HS-27A (cell line): ENCODE measurements at places on chromosomes 1 and 21.

DNA sequence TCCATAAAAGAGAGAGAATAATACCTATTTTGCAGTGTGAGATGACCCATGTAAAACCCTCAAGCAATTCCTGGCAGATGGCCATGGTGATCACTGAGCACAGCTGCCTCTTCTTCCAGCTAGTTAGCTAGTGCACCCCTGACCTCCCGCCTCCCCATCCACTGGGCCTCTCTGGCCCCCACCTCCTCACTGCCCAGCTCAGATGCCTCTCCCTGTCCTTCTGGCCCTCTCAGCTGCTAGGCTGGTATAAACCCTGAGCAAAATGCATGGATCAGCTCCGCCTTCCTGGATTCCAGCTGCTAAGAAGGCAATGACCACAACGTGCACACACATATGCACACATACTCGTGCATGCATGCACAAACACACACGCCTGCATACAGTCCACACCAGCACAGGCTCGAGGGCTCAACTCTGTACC is 117.2 kb downstream of the DMRTB1 start:
- no peak for DNase-seq

GRCh38 chr1:199018471-199019135 is 379.8 kb downstream of the PTPRC start:
- DNase-seq = no peak

- DNase-seq = no peak
These were observed 151.9 kb downstream of the PGBD5 start for GRCh38 chr1:230274254-230274653.

- no peak for DNase-seq
These were observed 177.1 kb downstream of the GABPA start for GRCh38 chr21:25911730-25912401.

DNA sequence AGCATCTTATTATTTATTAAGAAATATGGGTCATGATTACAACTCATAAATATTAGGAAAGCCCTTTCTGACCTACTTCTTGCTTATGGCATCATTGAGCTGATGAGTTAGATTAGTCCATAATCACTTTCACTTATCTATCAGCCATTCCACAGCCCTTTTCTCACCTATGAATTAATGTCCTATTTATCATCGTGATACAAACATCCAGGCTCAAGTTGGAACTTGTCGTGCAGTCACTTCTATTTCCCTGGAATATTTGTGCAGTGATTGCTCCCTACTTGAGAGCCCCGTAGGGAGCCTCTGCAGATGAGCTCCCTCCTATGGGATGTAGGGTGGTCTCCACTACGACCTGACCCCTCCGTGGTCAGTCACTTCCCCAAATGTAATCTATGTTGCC is 8.1 kb upstream of the F3 start:
- no peak for DNase-seq

- DNase-seq = no peak
These were observed 10.5 kb upstream of the PRXL2B start for GRCh38 chr1:2575801-2576663.

- DNase-seq = no peak
These were observed 16.4 kb upstream of the TARBP1 start for GRCh38 chr1:234495231-234495990.

- no peak for DNase-seq
These were observed 3.5 kb downstream of the GALNT2 start for GRCh38 chr1:230070321-230071208.

DNA sequence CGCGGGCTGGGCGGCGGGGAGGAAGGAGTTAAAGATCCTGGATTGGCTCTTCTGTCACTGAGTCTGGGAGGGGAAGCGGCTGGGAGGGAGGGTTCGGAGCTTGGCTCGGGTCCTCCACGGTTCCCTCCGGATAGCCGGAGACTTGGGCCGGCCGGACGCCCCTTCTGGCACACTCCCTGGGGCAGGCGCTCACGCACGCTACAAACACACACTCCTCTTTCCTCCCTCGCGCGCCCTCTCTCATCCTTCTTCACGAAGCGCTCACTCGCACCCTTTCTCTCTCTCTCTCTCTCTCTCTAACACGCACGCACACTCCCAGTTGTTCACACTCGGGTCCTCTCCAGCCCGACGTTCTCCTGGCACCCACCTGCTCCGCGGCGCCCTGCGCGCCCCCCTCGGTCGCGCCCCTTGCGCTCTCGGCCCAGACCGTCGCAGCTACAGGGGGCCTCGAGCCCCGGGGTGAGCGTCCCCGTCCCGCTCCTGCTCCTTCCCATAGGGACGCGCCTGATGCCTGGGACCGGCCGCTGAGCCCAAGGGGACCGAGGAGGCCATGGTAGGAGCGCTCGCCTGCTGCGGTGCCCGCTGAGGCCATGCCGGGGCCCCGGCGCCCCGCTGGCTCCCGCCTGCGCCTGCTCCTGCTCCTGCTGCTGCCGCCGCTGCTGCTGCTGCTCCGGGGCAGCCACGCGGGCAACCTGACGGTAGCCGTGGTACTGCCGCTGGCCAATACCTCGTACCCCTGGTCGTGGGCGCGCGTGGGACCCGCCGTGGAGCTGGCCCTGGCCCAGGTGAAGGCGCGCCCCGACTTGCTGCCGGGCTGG is at the start of gene NPR1:
Gene NPR1, plus strand, starts transcription at position 170 of the 818 bp plus-strand sequence. Its CDS starts 421 bp downstream, at position 591.
- DNase-seq = no peak

- DNase-seq = no peak
These were observed 11.9 kb upstream of the MRPL55 start for GRCh38 chr1:228120857-228121489.

GRCh38 chr1:233114159-233114558 is 163.7 kb downstream of the NTPCR start:
- DNase-seq = no peak

- DNase-seq = no peak
These were observed 11.9 kb downstream of the KCNJ10 start for GRCh38 chr1:160058087-160058486.

- peak; percentile 24 for DNase-seq
These were observed 33.3 kb downstream of the RCC2 start for GRCh38 chr1:17405898-17406759.

- DNase-seq = no peak
These were observed 16.7 kb upstream of the PRDM15 start for GRCh38 chr21:41895643-41896493.

DNA sequence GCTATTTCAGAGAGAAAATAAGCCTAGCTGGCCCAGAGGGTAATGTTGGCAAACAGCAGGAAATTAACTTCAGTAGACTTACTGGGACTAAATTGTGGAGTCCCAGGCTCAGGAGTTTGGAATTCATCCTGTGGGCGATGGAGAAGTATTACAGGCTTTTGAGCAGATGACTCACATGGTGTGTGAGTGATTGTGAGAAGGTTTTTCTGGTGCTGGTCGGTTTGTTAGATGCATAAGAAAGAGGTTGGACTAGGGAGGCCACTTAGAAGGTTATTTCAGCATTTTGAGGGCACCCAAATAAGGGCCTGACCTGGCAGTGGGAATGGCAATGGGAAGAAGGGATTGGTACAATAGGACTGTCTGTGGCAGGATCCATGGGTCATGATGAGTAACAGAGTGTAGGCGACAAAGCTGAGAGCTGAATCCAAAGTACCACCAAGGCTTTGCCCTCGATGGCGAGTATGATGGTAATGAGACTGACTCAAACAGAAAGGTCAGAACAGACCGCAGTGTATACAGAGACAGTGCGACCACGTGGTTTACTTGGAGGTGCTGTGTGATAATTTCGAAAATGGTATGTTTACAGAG is 69.2 kb upstream of the KIF26B start:
- peak; percentile 43 for DNase-seq

- peak; percentile 29 for DNase-seq
These were observed 330.9 kb downstream of the CHRM3 start for GRCh38 chr1:239717097-239717917.

DNA sequence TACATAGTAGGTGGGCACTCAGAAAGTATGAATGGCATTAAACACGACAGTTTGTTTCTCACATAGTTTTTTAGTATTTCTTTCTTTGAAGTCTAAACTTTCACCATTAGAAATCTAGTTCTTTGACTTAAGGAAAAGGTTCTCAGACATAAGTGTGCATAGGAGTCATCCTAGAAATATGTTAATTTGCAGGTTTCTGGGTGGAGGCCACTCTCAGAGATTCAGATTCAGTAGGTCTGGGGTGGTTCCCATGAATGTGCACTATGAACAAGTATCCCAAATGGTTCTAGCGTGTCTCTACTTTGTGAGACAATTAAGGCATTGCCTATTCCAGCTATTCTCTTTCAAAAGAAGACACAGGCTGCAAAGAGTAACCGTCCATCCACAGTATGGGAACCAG is 119.3 kb downstream of the NGF start:
- DNase-seq = no peak

- DNase-seq = no peak
These were observed 113.7 kb downstream of the FCRL5 start for GRCh38 chr1:157438613-157439012.

DNA sequence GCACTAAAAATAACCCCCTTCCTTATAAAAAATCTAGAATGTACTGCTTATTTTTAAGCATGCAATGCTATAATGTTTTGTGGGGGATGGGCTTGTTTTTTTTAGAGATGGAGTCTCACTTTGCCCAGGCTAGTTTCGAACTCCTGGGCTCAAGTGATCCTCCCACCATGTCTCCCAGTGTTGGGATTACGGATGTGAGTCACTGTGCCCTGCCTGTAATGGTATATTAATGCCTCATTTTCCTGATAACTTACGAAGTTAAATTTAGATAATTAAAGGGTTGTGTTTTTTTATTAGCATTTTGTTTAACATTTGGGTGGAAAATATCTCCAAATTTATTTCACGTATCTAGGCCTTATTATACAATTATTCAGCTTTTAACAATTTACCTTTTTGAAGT is 6.5 kb downstream of the RNF11 start:
- DNase-seq = no peak

GRCh38 chr21:42374864-42375499 is 8.6 kb upstream of the TFF1 start:
- DNase-seq = no peak

DNA sequence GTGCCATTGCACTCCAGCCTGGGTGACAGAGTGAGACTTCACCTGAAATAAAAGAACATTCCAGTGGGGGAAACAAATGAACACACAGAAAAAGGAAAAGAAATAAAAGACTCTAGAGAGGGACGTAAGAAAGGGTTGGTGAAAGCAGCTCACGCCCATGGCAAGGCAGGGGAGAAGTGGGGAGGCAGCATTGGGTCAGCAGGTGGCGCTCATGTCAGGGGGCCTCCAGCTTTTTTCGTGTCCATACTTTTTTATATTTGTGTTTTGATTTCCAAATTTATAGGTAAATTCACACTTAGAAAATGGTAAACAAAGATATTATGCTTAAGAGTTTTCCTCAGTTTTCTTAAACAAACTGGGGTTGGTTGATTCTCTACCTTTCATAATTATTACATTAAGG is 45.5 kb downstream of the VPS13D start:
- no peak for DNase-seq

DNA sequence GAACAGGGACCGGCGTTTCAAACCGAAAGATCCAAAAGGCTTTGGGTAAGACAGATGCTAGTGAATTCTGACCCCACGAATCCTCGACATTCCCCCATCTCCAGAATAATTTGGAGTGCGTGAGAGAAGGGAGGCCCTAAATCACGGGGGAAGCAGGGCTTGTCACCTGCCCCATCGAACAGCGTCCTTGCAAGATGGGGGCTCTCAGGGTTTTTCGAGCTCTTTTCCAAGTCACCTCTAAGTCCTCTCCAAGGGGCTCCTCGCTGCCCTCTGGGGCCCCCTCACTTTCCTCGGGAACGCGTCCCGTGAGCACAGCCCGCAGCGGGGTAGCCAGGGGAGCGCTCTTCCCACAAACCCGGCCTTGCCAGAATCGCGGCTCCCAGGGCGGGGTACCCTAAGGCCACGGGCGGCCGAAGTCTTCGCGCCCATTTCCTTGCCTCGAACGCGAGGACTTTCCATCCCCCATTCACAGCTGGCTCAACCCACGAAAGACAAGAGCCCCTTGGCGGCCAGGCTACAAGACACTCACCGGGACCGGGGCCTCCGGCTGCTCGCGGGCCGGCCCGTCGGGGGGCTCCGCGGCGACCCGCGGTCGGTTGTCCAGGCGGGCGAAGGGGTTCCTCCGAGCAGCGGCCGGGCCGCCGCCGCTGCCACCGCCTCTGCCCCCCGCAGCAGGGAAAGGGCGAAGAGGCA is 546 bp downstream of the DONSON start:
- DNase-seq = peak; percentile 49

- DNase-seq = no peak
These were observed 336.8 kb downstream of the SEC16B start for GRCh38 chr1:177632923-177633615.

- no peak for DNase-seq
These were observed 64.8 kb upstream of the ATP5PO start for GRCh38 chr21:33980276-33980916.

GRCh38 chr1:109188200-109188599 is 25.5 kb upstream of the SARS1 start:
- no peak for DNase-seq

GRCh38 chr1:28421744-28422143 is 52.2 kb downstream of the PHACTR4 start:
- DNase-seq = no peak

- no peak for DNase-seq
These were observed 13.1 kb downstream of the ZBTB17 start for GRCh38 chr1:15962671-15963362.

GRCh38 chr1:232066521-232066920 is 439.9 kb downstream of the DISC1 start:
- DNase-seq = no peak

GRCh38 chr1:157142201-157142600 is 4.0 kb upstream of the ETV3 start:
- no peak for DNase-seq

DNA sequence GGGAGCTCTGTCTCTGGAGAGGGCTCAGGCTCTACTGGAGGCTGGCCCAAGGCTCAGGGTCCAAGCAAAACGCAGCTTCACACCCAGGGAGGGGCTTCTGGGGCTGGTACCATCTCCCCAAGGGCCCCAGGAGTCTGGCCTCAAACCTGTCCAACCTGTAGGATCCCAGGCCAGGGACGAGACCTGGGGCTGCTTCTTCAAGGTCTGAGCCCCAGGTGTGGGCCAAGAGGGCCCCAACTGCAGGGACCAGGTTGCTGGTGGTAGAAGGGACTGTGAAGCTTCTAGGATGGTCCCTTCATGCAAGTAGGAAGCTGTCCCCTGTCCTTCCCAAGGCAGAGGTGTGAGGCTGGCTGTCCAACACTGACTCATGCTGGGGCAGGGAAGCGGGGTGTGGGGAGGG is 7.8 kb upstream of the MMEL1 start:
- DNase-seq = no peak

DNA sequence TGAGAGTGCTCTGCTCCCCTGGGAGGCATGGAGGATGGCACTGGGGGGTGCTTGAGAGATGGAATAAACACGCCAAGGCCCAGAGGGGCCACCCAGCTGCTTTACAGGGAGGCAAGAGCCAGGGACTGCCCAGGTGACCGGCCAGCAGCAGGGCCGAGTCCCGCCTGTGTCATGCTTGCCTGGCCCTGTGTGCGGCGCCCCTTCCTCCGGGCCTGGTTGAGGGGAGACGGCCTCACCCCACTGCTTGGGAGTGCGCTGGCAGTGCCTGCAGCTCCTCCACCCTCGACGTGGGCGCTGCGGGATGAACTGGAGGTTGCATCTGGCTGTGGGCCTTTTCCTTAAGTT is 33.1 kb upstream of the COL6A2 start:
- DNase-seq = no peak

DNA sequence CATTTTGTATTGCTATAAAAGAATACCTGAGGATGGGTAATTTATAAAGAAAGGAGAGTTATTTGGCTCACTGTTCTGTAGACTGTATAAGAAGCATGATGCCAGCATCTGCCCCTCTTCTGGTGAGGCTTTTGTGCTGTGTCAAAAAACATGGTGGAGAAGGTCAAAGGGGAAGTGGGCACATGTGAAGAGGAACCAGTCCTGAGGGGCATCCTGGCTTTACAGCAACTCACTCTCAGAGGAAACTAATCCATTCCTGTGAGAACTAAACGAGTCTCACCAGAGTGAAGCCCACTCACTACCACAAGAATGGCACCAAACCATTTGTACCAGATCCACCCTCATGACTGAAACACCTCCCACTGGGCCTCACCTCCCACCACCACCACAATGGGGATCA is 18.8 kb upstream of the SELP start:
- DNase-seq = no peak
